ENCODE measurements at places on chromosomes 6 and 20.

DNA sequence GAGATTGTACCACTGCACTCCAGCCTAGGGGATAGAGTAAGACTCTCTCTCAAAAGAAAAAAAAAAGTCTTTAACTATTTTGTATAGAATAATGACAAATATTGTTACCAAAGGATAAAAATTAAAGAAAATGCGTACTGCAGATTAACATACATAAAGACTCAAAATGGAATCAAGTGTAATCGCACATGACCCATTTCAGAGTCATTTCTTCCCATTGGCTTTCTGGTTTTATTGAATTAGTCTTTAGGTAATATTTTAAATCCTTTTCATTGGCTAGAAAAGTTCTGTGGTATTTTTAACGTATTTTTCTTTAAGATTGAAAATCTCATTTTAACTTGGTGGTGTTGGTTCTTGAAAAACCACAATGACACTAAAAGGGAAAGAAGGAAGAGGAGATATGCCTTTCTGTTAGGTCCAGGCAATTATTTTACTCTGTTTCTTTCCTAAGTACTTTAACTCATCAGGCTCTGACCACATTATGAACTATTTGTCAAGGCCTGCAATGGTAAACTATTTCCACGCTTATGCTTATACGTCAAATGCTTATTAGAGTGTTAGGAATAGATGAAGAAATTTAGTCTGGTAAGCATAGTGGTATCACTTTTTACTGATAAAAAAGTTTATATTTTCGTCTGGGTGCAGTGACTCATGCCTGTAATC lies 52.3 kb downstream of the PLEKHG1 start:
- no peak for DNase-seq

GRCh38 chr6:34560366-34561226 lies 4.5 kb upstream of the SPDEF start:
- DNase-seq = peak; percentile 74

DNA sequence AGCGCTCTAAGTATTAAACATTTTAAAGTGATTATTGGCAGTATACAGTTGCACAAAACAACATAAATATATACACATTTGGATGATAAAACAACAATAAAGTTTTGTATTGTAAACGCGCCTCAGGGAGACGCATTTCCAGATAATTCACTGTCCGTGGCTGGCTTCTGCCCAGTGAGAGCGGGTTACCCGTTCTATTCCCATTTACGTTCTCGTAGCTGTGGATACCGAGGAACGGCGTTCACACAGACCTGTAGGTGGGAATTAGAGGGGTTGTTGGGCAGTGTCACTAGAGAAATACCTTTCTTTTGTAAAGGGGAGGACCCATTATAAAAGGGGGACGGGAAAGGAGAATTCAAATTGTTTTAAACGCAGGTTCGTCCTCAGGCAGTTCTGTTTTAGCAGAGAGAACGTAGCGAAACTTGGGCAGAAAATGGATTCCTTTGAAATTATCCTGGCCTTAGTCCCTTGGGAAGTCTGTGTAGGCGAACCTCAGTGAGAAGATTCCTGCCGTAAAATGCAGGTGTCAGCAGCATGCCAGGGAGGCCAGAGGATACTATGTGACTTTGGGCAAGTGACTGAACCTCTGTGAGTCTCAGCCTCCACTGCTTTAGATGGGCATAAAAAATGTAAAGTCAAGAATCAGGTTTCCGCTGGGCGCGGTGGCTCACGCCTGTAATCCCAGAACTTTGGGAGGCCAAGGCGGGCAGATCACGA lies 756 bp downstream of the MTG2 start:
- DNase-seq = no peak

- DNase-seq = no peak
Observed at GRCh38 chr6:70231311-70231710, 71.6 kb downstream of the COL9A1 start.

DNA sequence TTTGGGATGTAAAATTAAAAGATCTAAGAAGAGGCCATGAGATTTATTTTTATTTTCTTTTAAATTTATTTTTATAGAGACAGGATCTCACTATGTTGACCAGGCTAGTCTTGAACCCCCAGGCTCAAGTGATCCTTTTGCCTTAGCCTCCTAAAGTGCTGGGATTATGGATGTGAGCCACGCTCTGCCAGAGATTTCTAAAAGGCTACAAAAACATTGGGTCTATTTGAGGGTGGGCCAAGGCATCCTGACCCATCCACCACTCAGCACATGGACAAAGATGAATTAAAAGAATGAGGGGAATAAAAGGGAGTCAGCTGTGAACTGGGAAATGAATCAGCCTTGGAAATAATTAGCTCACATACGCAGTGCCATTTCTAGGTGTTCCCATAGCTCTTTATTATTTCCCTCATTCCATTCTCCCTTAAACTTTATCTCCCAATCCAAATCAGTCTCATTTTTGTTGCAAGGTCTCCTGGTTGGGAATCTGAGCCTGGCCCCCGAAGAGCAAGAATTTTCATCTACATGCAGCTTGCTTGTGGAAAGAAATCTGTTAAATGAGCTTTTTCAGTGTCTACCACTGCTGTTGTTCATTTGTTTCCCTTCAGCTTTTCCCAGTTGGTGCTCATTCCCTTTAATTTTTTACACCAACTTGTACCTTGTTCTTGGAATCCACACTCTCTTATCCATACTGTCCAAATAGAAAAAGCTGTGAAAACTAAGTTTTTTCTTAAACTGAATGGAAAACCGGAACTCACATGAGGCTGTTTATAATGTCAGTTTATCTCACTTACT lies 66.9 kb downstream of the MKKS start:
- no peak for DNase-seq

DNA sequence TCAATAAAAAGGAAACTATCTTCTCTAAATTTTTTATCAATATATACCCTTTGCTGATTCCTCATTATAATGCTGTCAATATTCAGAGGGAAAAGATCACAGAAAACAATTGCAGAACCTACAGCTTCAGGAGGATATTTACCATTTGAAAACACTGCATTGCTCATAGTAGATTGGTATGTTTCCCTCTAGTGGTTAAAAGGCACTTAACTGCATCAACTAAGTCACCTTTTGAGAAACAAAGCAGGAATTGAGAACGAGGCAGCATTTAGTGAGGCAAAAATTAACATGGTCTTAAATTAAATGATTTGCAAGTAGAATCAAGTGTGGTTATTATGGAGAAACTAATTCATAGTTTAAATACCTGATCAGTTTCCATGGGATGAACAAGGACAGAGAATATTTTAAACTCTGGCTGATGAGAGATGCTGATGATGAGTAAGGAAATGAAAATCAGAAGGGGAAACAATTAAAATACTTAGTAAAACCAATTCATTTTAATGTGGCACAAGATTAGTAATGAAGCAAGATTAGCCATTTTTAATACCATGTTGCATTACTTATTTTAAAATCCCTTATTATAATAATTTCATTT lies 642.1 kb downstream of the EPHA7 start:
- DNase-seq = no peak

GRCh38 chr20:24460712-24461111 lies 8.7 kb upstream of the SYNDIG1 start:
- no peak for DNase-seq

GRCh38 chr6:138001750-138002349 lies 105.4 kb downstream of the PERP start:
- DNase-seq = peak; percentile 46

DNA sequence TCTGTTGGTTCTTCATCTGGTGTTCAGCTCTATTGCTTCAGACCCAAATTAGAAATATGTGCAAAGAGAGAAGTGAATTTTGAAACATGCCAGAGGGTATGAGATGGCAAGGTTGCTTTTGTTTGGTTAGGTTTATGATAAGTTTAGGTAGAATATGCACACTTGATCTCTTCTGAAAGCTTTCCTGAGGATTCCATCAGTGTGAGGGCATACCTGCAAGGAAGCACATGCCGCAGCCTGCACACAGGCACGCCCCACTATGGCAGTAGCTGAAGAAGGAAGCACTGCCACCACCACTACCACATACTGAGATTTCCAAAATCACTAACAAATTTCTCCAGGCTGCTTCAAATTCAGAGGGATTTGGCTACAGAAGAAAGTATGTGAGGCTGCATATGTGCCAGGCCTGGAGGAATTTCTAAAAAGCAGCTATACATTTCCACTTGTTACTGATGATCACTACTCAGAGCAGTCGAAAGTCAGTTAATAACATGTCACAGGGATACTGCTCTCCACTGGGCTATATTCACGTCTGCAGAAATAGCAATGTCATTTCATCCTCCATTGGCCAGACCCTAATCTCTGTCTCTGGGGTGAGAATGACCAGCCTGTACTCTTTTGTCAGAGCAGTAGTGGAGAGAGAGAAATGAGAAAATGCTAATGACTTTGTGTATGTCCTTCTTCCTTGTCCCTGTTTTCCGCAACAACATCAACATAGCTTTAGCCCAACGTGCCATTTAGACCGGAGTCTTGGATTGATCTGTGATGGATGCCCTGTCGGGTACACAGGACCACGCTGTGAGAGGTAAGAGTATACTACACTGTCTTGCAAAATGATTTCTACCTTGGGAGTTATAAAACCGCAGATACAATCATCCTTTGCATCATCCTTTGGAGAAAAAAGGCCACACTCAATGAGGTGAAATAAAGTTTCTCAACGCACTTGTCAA lies 396.7 kb downstream of the LAMA2 start:
- no peak for DNase-seq

DNA sequence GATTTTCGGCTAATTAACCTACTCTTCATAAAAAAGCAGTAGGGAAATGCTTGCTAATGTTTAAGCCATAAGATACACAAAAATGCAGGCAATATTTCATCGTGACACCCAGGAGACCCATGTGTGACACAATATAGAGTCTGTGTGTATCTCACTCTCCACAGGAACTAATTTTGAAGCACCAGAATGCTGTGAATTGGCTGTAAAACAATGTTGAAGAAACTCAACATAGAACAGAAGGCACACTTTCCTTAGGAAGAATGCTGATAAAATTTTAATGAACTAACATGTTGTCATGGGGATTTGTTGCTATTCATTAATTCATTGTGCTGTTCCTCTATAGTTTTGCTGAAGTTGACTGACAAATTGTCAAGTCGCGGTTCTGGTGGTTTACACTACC lies 249.4 kb upstream of the TFAP2D start:
- DNase-seq = no peak

Data from NCI-H460 (cell line).